ENCODE measurements at places on chromosomes 2 and 18.

DNA sequence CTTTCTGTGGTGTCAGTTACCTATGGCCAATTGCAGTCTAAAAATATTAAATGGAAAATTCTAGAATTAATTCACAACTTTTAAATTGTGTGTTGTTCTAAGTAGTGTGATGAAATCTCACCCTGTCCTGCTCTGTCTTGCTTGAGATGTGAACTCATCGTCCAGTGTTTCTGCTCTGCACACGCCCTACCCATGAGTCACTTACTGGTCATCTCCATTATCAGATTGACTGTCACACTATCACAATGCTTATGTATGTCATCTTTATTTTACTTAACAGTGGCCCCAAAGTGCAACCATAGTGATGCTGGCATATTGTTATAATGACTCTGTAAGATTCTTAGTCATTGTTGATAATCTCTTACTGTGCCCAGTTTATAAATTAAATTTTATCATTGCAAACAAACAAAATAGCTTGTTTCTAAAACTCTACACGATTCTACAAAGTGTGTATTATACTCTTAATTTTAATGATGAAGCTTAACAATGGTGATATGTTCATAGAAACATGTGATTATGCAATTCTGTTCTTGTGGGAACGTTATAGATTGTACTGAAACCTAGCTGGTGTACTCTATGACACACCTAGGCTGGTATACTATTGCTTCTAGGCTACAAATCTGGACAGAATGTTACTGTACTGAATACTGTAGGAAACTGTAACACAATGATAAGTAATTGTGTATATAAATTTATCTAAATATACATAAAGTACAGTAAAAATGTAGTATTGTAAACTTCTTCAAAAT, 1086.8 kb upstream of the PIK3C3 start:
- DNase-seq: peak; percentile 80

GRCh38 chr2:212005085-212005671, 533.4 kb downstream of the ERBB4 start:
- DNase-seq: no peak

- no peak for DNase-seq
Observed at GRCh38 chr2:187593098-187593497, 38.9 kb upstream of the TFPI start.

DNA sequence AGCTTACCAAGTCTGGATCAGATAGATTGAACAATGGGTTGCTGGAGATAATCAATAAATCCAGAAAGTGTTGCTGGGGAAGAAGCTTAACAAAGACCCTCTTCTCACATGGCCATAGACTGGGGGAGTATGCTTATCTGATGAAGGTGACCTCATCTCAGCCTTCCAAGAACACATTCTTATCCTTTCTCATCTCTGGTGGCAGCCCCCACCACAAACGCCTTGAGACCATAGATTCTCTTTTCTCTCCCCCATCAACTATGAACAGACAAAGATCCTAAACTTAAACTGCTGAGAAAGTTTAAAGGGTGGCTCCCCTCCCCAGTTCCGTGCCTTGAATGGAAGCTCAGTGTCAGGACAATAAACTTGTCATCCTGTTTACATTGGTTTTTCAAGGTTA, 428.7 kb upstream of the TRIB2 start:
- DNase-seq: no peak

GRCh38 chr18:34098109-34098508, 126.6 kb downstream of the NOL4 start:
- no peak for DNase-seq

GRCh38 chr2:238994876-238995275, 147.0 kb downstream of the TWIST2 start:
- DNase-seq: peak; percentile 47

DNA sequence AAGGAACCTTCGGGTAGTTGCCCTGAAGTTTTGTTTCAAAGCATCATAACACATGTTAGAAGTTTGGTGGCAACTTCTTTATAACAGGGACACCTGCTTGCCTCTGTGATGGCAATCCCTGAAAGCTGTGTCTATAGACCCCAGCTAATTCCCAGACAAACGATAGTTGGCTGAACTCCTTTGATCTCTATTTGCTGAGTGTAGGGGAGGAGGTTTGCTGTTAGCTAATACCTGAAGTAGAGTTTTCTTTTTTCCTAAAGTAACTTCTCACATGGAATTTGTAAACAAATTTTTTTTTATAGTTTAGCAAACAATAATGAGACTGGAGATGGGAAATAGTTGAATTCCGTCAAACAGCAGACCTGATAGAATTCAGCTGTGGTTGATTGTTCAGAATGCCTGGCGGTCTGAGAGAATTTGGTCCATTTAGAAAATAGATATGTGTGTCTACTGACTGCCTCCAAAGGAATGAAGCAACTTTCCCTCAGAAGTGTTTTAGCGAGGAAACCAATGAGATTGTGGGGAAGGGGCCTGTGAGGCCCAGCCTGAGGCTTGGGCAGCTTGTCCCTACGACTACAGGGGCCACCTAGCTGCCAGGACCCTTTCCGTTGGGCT, 123.5 kb upstream of the EPAS1 start:
- no peak for DNase-seq

DNA sequence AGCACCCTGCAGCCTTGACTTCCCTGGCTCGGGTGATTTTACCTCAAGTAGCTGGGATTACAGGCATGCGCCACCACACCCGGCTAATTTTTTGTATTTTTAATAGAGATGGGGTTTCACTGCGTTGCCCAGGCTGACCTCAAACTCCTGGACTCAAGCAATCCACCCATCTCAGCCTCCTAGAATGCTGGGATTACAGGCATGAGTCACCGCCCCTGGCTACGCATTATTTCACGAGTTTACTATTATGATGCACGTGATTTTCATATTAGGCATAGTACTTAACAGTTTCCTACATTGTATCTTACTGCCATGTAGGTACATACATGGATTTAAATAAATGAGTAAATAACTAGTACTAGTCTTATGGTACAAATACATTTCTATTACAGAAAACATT, 4.4 kb downstream of the DYNC2LI1 start:
- no peak for DNase-seq

GRCh38 chr2:181499231-181499630, 42.0 kb downstream of the ITGA4 start:
- no peak for DNase-seq

- DNase-seq: no peak
Observed at GRCh38 chr2:207996848-207997247, 28.5 kb downstream of the PLEKHM3 start.

DNA sequence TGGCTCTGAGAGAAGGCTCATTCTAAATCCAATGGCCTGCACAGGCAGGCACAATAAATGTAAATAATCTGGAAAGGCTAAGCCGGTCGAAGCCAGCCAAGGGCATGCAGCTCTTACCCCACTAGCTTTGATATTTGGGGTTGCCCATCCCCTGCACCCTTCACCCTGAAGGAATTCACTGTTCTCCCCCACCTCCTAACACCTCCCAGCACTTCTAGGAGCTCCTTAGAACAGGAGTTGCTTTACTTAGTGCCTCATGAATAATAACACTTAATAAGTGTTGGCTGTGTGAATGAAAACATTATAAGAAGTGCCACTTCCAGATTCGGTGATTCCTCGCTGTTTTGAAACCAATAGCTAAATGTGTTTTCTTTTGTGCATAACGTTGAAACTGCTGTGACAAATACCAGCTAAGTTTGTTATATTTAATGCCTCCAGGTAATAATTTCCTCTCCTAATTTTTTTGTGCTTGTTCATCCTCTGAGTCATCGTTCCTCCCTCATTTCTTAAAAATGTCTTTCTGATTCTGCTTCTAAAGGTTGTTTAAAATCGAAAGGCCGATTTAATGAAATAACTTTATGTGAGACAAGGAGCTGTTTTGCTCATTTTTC, 458.8 kb downstream of the METTL4 start:
- no peak for DNase-seq

- DNase-seq: no peak
Observed at GRCh38 chr2:99088017-99088416, 53.5 kb upstream of the C2orf15 start.

DNA sequence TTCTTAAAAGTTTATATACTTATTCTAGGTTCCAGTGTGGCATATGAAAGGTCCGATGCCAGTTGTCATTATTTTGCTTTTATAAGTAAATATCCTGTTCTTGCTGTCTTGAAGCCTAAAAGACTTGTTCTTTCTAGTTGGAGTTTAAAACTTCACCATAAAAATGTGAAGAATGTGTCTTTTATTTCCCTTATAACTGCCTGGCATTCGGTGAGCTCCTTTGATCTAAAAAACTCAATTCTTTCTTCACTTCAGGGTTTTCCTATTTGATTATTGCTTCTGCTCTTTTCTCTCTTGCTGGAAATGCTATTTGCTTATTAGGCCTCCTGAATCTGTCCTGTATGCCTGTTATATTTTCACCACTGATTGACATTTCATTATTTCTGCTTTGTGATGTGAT, 51.6 kb downstream of the TSPYL6 start:
- DNase-seq: no peak

DNA sequence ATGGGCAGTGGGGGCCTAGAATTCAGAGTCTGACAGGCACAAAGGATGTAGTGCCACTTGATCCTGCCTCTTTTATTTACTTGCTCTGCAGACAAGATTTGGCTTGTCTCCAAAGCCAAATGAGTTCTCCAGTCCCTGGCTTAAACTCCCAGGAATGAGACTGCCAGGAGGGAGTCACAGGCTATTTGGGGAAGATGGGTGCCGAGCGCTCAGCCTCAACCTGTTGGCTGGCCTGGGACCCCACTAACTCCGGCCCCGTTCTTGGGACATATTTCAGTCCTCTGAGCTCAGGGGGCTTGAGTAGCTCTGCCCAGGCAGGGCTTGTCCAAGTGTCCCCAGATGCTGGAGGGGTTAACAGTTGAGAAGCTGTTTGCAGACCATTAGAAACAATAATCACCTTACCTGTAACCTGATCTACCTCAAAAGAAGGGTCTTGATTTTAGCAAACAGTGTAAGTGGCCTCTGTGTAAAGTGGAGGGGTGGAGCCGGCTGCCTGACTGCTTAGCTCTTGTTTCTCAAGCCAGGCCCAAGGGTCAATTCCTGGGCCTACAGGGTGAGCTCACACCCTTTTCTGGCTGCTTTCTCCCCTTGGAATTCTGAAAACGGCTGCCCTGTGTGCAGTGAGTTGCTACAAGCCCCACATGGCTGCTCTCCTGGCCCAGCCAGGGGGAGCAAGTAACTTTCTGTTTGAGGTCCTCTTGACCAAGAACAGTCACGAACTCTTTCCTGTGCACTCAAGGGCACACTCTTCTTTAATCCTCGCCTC, 27.1 kb upstream of the FZD5 start:
- no peak for DNase-seq

Measured in HS-5 (cell line).